ENCODE measurements at places on chromosomes 16 and 17. TPM values are rescaled to one million over a fixed set of nuclear protein-coding genes. Genes with fewer than 3 reads are reported as not detected.

KRT33B gene
- total RNA-seq, result not detected

KRT13 gene
- total RNA-seq, result 0.36 TPM

ITGB4 gene
- total RNA-seq, result 77.6 TPM

SPATA32 gene
- 0.09 TPM for total RNA-seq

PIRT gene
- not detected for total RNA-seq

PLCG2 gene
- 3.5 TPM for total RNA-seq

CDRT15L2 gene
- not detected for total RNA-seq

GPR142 gene
- total RNA-seq, result not detected

YBX2 gene
- total RNA-seq, result 0.52 TPM

TMC8 gene
- total RNA-seq, result 0.41 TPM

CDK3 gene
- 5.6 TPM for total RNA-seq

SGCA gene
- 1.9 TPM for total RNA-seq

KRT32 gene
- not detected for total RNA-seq

FLYWCH2 gene
- 54.3 TPM for total RNA-seq

FBXW10 gene
- total RNA-seq, result 1.1 TPM

Data from A549 treated with GW870086 at 1 μM for 4 hours (cell line).